ENCODE measurements at places on chromosomes 6 and 20. TPM values are rescaled to one million over a fixed set of nuclear protein-coding genes. Genes with fewer than 3 reads are reported as not detected.

- no peaks in the 10 kb centered on the region for H3K27me3 ChIP-seq
- no peaks in the 10 kb centered on the region for H3K36me3 ChIP-seq
- no peak overlapping the region for H3K4me3 ChIP-seq
- no peak overlapping the region for H3K27ac ChIP-seq
- no peaks in the 10 kb centered on the region for H3K4me1 ChIP-seq
Observed at GRCh38 chr6:31479151-31479932, 18.6 kb upstream of the MICB start.

DNA sequence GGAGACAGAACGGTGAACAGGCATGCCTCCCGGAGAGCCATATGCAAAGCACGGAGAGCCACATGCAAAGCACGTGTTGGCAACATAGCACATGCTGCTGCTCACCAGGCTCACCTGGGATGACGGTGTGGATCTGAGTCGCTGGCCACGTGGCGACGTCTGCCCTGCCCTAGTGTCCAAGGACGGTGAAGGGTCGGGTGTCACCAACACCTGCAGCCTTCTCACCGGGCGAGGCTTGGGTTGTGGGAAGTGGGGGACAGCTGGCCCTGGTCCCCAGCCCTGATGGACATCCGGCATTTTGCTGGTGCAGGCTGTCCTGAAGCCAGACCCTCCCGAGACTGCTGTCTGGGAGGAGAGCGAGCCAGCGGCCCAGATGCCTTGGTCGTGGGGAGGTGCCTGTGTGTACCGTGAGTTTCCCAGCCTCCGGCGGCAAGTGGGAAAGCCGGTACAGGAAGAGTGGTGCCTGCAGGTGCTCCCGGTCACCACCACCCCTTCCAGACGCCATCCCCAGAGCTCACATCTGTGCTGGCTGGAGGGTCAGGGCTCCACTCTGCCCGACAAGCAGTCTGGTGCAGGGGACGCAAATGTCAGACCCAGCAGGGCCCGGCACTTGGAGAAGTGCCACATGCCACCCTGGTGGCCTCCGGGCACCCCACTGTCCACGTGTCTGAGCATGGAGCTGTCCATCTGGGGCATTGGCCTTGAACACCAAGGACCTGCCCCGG is 5.9 kb upstream of the ADRM1 start:
- H3K4me1 ChIP-seq = no peaks in the 10 kb centered on the region
- no peak overlapping the region for H3K4me3 ChIP-seq
- H3K27me3 ChIP-seq = no peaks in the 10 kb centered on the region
- H3K27ac ChIP-seq = peak overlapping the region; percentile 11
- peaks cover 35% of the 10 kb centered on the region for H3K36me3 ChIP-seq
- DNase-seq = no peak

DNA sequence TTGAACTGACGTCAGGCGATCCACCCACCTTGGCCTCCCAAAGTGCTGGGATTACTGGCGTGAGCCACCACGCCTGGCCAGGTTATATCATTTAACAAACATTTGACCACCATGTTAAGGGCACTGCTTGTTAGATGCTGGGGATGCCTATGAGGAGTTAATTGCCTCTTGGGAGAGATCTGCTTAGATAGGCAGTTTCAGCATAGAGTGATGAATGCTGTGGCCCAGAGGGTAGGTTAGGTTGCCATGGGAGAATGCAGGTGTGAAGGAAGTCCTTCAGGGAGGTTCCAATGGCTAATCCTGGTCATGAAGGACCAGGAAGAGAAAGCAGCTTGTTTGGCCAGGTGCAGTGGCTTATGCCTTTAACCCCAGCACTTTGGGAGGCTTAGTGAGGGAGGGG is 17.0 kb downstream of the PHF20 start:
- H3K27ac ChIP-seq = no peak overlapping the region
- H3K27me3 ChIP-seq = no peaks in the 10 kb centered on the region
- no peak for DNase-seq
- no peak overlapping the region for H3K4me3 ChIP-seq

DNA sequence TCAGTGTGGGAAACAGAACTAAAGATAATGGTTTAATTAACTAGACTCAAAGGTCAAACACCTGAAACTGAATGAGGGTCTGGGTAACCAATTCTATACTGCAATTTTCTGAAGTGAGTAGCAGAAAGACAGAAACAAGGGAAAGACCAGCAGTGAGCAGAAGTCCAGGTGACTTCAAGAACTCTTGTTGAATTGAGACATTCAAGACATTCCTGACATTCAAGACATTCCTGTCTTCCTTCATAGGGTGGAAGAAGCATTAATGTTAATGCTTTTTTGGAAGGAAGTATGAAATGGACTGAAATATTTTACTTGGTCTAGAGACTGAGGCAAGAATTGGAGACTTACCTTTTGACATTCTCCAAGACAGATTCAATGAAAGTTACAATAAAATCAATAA is 529.9 kb upstream of the MMS22L start:
- DNase-seq = no peak
- no peak overlapping the region for H3K27ac ChIP-seq
- no peak overlapping the region for H3K4me3 ChIP-seq
- no peaks in the 10 kb centered on the region for H3K4me1 ChIP-seq
- no peaks in the 10 kb centered on the region for H3K36me3 ChIP-seq
- no peaks in the 10 kb centered on the region for H3K27me3 ChIP-seq

- no peaks in the 10 kb centered on the region for H3K27me3 ChIP-seq
- no peaks in the 10 kb centered on the region for H3K36me3 ChIP-seq
- H3K4me3 ChIP-seq = no peak overlapping the region
- no peak for DNase-seq
Observed at GRCh38 chr20:60955706-60956105, 296.4 kb upstream of the CDH4 start.

DNA sequence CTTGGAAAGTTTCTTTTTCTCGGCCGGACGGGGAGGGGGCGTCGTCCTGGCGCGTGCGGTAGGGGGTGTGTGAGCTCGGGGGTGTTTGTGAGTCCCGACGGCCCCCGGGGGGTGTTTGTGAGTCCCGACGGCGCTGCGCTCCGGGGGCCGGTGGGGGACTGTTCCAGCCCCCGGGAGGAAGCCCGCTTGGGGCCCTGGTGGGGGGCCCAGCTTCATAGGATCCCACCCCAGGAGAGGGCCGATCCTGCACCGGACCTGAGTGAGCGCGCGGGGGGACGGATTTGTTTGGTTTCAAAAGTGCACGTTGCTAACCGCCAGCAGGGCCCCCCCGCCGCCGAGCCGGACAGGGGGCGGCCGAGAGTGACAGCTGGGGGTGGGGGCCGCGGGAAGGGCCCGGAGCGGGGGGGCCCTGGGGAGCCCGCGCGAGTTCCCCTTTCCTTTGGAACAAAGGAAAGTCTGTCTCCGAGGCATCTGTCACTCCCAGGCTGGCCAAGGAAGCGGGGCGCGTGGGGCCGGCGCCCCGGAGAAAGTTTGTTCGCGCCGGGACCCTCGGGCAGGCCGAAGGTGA is 485 bp downstream of the TGIF2 start:
- peak overlapping the region; percentile 94 for H3K27ac ChIP-seq
- H3K4me1 ChIP-seq = no peaks in the 10 kb centered on the region
- no peak for DNase-seq
- H3K27me3 ChIP-seq = no peaks in the 10 kb centered on the region
- H3K4me3 ChIP-seq = peak overlapping the region; percentile 88

GRCh38 chr6:7129360-7129759 is 21.6 kb downstream of the RREB1 start:
- no peaks in the 10 kb centered on the region for H3K27me3 ChIP-seq
- DNase-seq = no peak
- peak overlapping the region; percentile 50 for H3K27ac ChIP-seq
- H3K36me3 ChIP-seq = no peaks in the 10 kb centered on the region
- H3K4me3 ChIP-seq = no peak overlapping the region
- peaks cover 57% of the 10 kb centered on the region for H3K4me1 ChIP-seq

- peaks cover 15% of the 10 kb centered on the region for H3K4me1 ChIP-seq
- H3K36me3 ChIP-seq = peaks cover 41% of the 10 kb centered on the region
- H3K4me3 ChIP-seq = no peak overlapping the region
- no peak for DNase-seq
- no peak overlapping the region for H3K27ac ChIP-seq
Observed at GRCh38 chr6:35295036-35295435, 2.6 kb upstream of the DEF6 start.

DNA sequence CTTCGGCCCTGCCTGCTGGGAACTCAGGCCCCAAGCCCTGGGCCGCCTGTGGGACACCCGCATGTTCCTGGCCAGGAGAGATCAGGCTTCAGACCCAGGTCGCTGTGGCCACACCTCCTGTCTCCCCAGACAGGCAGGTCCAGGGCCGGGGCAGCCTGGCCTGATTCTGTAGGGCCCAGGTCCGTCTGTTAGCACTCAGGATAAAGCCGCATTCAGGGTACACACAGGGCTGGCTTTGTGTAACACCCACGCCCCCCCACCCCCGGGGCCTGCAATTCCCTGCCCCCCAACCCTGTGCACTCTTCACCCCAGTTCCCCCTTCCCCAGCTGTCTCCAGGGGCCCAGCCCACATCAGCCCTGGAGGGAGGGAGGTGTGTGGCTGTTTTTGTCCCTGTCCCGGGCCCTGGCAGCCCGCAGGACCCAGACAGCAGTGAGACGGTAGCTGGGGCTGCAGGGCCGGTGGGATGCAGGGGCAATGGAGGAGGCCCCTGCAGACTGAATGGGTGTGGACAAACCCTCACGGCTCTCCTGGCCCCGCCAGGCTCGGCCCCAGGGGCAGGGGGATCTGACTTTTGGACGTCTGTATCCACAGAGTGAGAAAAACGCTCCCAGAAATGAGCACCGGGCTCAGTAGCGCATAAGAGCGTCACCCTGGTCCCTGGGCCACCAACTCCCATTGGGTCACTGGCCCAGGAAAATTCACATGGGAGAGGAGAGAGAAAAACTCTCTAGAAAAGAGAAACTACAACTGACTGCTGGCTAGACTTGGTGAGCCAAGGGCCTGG is 42.4 kb upstream of the ZBP1 start:
- no peaks in the 10 kb centered on the region for H3K27me3 ChIP-seq
- H3K4me1 ChIP-seq = no peaks in the 10 kb centered on the region
- no peak for DNase-seq
- H3K27ac ChIP-seq = no peak overlapping the region
- H3K36me3 ChIP-seq = peaks cover 19% of the 10 kb centered on the region

GRCh38 chr20:872855-873520 is 39.5 kb downstream of the FAM110A start:
- no peak for DNase-seq
- H3K36me3 ChIP-seq = no peaks in the 10 kb centered on the region

DNA sequence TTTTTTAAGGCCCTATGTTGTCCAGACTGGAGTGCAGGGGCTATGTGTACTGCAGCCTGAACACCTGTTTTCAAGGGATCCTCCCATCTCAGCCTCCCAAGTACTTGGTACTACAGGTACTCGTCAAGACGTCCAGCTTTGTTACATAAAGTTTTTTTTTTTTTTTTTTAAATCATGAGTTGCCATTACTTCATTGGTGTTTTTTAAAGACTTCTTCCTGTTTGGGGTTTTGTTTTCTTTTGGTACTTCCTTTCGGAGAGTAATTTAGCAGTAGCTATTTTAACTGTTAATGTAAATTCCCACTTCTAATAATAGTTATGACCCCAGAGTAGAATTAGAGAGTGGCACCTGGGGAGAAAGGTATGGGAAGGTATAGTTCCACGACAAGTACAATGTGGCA is 10.5 kb downstream of the ZNFX1 start:
- H3K36me3 ChIP-seq = peaks cover 80% of the 10 kb centered on the region
- peaks cover 49% of the 10 kb centered on the region for H3K4me1 ChIP-seq
- H3K27me3 ChIP-seq = no peaks in the 10 kb centered on the region

GRCh38 chr6:67361264-67361663 is 1273.8 kb upstream of the ADGRB3 start:
- H3K27ac ChIP-seq = no peak overlapping the region
- H3K36me3 ChIP-seq = no peaks in the 10 kb centered on the region
- H3K27me3 ChIP-seq = no peaks in the 10 kb centered on the region
- no peak overlapping the region for H3K4me3 ChIP-seq

DNA sequence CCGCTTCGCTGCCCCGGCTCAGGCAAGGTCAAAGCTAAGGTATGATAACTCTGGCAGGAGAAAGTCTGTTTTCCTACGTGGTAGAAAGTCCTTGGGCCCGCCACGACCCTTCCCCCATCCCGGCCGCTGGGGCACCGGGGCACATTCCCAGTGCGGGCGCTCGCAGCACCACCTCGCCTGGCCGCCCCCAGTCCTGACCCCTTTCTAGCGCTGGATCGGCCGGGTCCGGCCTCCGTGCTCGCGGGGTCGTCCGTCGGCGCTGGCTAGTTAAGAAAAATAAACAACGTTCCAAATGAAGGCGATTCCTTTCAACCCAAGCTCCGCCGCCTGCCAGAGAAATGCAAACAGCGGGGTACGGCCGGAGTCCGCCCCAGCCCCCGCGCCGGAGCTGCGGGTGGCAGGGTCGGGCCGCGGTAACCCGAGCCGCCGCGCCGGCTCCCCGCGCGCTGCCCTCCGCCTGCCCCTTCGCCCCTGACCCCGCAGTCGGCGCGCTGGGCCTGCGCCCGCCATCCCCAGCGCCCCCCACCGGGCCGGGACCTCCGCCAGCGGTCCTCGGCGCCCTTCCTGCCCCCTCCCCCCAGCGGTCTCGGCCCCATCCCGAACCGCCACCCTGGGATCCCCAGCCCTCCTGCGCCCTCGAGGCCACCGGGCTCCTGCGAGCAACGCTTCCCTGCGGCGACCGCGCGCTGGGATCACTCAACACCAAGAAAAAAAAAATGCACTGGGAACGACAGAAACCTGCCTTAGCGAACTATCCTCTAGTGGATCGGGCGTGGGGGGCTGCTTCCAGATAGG is 37.6 kb downstream of the NCR2 start:
- H3K36me3 ChIP-seq = no peaks in the 10 kb centered on the region
- peaks cover 4% of the 10 kb centered on the region for H3K27me3 ChIP-seq
- peak overlapping the region; percentile 21 for H3K4me3 ChIP-seq
- H3K4me1 ChIP-seq = peaks cover 52% of the 10 kb centered on the region
- no peak overlapping the region for H3K27ac ChIP-seq

- no peaks in the 10 kb centered on the region for H3K4me1 ChIP-seq
- no peak overlapping the region for H3K4me3 ChIP-seq
- no peaks in the 10 kb centered on the region for H3K27me3 ChIP-seq
- DNase-seq = no peak
- no peak overlapping the region for H3K27ac ChIP-seq
Observed at GRCh38 chr6:166286839-166287271, 21.3 kb downstream of the PRR18 start.

DNA sequence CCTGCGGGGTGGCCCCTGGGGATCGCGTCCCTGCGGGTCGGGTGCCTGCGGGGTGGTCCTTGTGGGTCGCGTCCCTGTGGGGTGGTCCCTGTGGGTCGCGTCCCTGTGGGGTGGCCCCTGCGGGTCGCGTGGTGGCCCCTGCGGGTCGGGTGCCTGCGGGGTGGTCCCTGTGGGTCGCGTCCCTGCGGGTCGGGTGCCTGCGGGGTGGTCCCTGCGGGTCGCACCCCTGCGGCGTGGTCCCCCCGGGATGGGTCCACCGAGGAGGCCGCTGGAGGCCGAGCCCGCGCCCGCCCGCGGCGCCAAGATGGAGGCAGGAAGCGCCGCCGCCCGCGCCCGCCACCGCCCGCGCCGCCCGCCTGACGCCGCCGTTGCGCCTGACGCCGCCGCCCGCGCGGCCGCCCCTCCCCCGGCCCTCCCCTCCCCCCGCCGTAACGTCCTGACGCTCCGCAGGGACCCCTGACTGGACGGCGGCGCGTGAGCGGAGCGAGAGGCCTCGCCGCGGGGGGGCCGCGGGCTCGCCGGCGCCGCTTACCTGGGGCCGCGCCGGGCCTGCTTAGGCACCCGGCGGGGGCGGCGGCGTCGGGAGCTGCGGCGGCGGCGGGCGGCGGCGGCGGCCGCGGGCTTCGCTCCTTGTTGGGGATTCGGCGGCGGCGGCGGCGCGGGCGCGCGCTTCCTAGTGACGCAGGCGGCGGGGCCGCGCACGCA is at the start of gene GMEB2:
TSS of gene GMEB2 (minus strand) at position 678 of the 705 bp plus-strand sequence. CDS start 7,704 bp downstream, outside the sequence.
- peaks cover 37% of the 10 kb centered on the region for H3K4me1 ChIP-seq
- H3K27me3 ChIP-seq = no peaks in the 10 kb centered on the region
- DNase-seq = no peak

Gene MUC22
- not detected for total RNA-seq

Gene CSE1L
- 32.0 TPM for total RNA-seq

Gene TUBB
- total RNA-seq = 121 TPM

Gene IFT52
- total RNA-seq = 5.7 TPM

Gene OVOL2
- not detected for total RNA-seq

Gene TRAPPC3L
- total RNA-seq = 0.20 TPM
